Stimulated activated CD8-positive, alpha-beta memory T cell treated with anti-CD3 and anti-CD28 coated beads, Interleukin-15, amount 100 ng/mL, for 1 hour (primary cell): ENCODE measurements at places on chromosomes 12 and 14.

GRCh38 chr14:53696217-53696965, 260.2 kb downstream of the BMP4 start:
- no peak for DNase-seq

GRCh38 chr14:67514650-67515385, 18.3 kb upstream of the PLEKHH1 start:
- DNase-seq: no peak

- no peak for DNase-seq
These were observed 315.1 kb upstream of the PRKD1 start for GRCh38 chr14:30242744-30243143.

- DNase-seq: no peak
These were observed 85.4 kb downstream of the PTCSC3 start for GRCh38 chr14:36091096-36091495.

GRCh38 chr14:95686935-95687334, 709 bp downstream of the TCL1B start:
- no peak for DNase-seq

- no peak for DNase-seq
These were observed 31.4 kb upstream of the C14orf180 start for GRCh38 chr14:104547998-104548700.
